ENCODE measurements at places on chromosomes 6 and 20.

DNA sequence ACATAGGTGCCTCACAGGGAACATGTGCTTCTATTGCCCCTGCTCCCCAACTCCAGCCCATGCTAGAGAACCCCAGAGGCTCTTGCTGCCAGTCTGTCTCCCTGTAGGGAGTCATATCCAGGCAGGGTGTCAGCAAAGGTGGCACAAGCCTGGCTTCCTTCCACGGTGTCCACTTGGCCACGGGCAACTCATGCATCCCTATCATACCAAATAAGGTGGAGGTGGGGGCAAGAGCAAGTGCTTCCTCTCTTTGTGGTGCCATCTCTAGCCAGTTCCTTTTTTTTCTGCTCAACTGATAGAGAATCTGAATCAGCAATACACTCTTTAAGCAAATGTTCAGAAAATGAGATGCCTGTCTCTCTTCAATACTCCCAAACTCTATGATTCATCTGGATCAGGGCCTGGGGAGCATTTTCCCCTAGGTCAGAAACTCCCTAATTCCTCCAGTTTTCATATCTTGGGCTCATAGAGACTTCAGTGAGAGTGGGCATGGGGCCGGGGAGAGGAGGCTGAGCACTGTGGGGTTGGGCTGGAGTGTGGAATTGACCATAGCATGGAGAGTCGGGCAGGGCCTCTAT lies 105.1 kb upstream of the GPR6 start:
- no peak for DNase-seq

GRCh38 chr6:35931120-35931561 lies 10.2 kb upstream of the SRPK1 start:
- DNase-seq: no peak

DNA sequence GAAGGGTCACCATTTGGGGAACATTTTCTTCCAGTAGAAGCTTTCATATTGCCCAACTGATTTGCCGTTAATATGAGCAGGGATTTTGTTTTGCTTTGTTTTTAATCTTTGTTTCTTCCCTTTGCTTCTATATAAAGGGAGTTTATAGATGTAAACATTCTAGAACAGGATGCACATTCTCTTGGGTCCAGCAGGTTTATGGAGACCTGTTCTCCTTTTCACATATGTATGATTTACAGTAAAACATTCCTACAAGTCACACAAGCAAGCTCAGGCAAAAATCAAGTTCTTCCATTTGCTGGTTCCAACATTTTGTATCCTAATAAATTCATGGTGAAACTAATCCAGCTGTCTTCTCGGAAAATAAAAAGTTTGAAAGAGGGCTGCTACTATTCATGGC lies 1082.4 kb upstream of the FLRT3 start:
- DNase-seq: no peak

- no peak for DNase-seq
Measured at GRCh38 chr6:146357578-146358430, 185.8 kb upstream of the RAB32 start.

GRCh38 chr6:96900873-96901272 lies 3.2 kb upstream of the NDUFAF4 start:
- no peak for DNase-seq

GRCh38 chr6:7727946-7728854 lies 2.3 kb downstream of the BMP6 start:
- DNase-seq: no peak

DNA sequence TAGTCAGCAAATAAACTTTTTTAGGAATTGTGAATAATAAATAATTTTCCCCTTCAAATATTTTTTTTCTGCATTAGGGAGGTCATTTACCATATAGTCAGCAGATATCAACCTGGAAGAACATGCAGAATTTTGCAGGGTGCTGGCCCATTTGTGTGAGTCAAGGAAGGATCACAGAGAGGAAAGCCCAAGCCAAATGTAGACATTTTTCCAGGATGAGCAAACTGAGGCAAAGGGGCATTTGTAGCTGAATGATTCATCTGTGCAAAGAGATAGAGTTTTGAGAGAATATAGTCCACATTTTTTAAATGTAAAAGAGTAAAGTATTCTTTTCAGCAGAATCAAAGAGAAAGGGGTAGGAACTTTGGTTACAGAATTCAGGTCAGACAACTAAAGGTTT lies 555.5 kb upstream of the MARCKS start:
- DNase-seq: no peak

DNA sequence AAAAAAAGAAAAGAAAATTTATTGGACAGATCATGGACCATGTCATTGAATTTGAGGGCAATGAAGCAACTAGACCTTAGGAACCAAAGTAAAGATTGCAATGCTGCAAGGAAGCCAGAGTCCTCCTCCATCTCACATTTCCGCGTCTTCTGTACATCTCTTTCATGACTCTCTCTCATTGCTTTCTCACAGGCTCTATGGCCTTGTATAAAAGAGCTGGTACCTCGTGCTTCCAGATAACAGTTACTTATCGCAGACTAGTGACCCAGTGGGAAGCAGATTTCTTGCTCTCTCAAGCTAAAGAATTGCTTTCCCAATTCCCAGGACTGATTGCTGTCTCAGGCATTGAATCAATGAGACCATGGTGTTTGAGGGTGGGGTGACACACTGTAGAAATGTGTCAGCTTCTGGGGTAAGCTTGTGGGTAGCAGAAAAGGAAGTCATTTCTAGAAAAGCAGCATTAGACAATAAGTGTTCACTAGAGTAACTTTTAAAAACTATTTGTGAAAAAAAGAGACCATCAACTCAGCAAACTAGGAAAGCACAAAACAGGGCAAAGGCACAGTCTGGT lies 635.3 kb downstream of the UTRN start:
- DNase-seq: no peak

DNA sequence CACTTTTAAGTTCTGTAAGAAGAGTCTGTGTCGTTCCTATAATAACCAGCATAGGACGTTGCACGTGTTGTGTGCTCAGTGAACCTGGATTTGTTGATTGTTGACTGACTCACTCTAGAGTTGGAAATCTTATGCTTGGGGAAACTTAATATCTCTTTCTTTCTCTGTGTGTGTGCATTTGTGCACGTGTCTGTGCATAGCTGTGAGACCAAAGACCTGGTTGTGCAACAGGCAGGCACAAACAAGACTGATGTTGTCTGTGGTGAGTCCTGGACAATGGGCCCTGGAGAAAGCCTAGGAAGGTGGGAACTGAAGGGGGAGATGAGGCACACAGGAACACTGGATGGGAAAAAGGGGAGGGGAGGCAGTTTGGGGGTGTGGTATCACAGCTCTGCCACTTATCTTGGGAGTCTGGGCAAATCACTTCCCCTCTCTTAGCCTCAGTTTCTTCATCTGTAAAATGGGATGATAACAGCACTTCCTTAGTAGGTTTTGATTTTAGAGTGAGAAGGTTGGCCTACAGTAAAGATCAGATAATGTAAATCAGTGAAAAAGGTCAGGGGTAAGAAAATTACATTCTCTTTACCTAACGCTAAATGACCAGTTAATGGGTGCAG lies 8.4 kb downstream of the CD40 start:
- DNase-seq: no peak

GRCh38 chr20:11372876-11373790 lies 544.6 kb upstream of the BTBD3 start:
- DNase-seq: no peak

- no peak for DNase-seq
Measured at GRCh38 chr20:36246401-36246800, 10.1 kb downstream of the AAR2 start.

DNA sequence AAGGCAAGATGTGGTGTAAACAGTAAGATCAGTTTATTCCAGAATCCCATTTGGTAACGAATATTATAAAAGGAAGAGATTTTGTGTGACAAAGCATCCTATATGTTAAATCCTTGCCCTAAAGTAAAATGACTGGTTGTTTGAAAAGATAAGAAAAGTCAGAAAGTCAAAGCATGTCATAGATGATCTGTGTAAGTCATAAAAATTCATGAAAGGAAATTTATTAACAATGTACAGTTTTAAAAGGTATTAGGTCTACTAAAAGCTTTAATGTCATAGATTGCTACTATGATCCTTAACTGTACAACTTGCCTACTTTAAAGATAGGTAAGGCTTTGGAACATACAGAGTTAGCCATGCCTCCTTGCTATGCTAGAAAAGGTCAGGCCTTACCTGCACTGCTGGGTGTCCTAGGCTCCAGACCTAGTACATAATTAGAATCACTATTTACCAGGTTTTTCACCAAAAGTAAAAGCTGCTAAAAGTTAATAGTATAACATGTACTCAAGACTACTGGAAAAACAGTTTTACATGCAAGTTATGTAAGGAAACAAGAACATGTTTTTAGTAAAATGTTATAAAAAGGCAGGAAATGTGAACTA lies 1090.1 kb upstream of the ADGRB3 start:
- no peak for DNase-seq

DNA sequence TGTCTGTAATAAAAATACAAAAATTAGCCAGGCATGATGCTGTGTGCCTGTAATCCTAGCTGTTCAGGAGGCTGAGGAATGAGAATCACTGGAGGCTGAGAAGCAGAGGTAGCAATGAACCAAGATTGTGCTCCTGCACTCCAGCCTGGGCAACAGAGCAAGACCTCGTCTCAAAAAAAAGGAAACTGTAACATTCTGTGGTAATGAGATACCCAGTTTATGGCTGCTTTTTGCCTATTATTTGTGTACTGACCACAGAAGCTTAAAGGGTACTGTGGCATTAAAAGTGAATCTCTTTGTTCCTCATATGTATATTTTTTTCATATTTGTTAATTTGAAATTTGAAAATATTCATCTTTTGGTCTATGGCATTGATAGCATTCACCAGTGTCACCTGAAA lies 185.4 kb downstream of the UST start:
- no peak for DNase-seq

DNA sequence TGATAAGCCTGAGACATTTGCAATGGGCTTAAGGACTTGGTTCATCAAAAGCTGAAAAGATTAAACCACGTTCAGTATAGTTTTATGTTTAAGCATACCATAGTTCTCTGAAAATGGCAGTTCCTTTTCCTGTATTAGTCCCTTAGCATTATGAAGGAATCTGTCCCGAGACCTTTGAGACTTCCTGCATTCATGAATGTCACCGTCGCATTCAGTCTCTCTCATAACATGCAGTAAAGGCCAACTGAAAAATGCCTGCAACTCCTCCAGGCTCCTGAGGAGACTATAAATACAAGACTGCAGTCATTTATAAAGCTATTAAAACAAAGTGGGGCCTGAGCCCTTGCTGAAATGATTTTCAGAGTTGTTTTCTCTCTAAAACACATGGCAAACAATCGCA lies 129.1 kb downstream of the SYCP2 start:
- no peak for DNase-seq

DNA sequence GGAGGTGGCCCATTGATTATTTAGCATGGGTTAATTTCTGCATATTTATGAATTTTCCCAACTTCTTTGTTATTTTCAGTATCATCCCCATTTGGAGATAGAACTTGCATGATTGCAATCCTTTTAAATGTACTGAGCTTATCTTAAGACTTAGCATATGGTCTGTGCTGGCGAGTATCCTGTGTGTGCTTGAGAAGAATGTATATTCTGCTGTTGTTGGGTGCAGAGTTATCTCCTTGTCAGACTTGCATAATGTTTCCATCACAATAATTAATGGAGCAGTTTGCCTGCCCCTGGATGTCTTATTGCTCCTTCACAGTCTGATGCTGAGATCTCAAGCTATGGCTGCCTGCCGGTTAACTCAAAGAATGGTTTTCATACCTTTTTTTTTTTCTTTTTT lies 112.6 kb downstream of the CDYL start:
- no peak for DNase-seq

GRCh38 chr6:158868122-158868480 lies 48.9 kb upstream of the EZR start:
- DNase-seq: no peak

GRCh38 chr6:160252073-160252813 lies 6.4 kb downstream of the SLC22A2 start:
- DNase-seq: no peak

DNA sequence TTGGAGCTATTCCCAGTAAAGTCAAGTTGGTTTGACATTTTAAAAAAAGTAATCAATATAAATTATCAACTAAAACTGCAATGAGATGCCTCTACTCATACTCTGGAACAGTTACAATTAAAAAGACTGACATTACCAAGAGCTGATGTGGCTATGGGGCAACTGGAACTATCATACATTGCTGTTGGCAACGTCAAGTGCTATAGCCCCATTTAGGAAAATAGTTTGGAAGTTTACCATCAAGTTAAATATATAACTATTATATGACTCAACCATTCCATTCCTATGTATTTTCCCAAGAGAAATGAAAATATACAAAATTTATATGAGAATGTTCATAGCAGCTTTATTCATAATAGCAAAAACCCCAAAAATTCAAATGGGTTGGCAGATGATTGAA lies 111.4 kb upstream of the HDGFL1 start:
- no peak for DNase-seq

- no peak for DNase-seq
Measured at GRCh38 chr6:6626187-6626586, 37.7 kb downstream of the LY86 start.

GRCh38 chr6:26524722-26525370 lies 13.3 kb upstream of the HMGN4 start:
- DNase-seq: no peak

DNA sequence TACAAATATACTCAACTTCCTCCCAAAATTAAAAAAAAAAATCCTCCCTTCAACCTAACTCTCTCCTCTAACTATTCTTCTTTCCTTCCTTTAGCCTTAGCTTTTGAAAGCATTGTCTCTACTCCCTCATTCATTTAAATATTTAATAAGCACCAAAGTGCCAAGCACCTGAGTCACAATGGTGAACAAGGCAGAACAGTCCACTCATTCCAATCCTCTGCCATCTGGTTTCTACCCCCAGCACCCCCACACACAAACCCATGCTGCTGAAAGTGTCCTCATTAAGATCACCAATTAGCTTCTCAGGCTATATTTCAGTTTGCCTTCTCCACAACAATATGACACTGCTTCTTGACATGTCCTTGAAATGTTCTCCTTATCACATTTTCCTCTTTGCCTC lies 76.3 kb downstream of the DTNBP1 start:
- no peak for DNase-seq

DNA sequence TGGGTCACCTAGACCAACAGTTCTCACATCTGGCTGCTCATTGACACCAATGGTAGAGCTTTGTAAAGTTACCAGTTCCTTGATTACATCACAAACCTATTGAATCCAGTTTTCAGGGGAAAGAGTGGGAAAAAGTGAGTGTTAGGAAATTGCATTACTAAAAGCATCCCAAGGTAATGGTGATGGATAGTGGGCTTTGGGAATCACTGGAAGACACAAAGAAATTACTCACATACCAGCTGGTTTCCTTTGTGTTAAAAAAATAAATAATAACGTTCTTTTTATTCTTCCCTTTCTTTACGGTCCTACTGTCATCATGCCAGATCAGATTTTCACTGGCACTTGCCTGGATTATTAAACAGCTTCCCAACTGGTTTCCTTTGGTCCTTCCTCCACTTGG lies 370.7 kb downstream of the RFPL4B start:
- no peak for DNase-seq

DNA sequence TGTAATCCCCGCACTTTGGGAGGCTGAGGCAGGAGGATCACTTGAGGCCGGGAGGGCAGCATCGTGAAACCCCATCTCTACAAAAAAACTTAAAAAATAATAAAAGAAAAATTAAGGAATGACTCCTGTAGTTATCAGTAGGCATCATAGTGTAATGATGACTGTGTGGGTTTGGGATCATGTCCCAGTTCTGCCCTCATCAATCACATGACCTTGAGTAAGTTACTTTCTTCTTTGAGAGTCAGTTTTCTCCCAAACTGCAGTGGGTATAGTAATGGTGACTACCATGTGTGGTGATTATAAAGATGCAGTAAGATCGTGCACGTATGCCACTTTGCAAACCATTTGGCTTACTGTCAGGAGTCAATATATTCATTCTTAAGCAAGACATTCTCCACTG lies 89.2 kb downstream of the TXNDC5 start:
- no peak for DNase-seq

Data from HTR-8/SVneo (cell line).